Hindlimb muscle (tissue), 1 donor: ENCODE measurements at places on chromosomes 5 and 9. TPM values are rescaled to one million over a fixed set of nuclear protein-coding genes. Genes with fewer than 3 reads are reported as not detected.

The NUTM2F gene
- not detected for polyA plus RNA-seq

The TLR4 gene
- 6.2 TPM for polyA plus RNA-seq

The CTSV gene
- polyA plus RNA-seq, result 0.39 TPM

The CDO1 gene
- polyA plus RNA-seq, result 15.4 TPM

The DROSHA gene
- polyA plus RNA-seq, result 45.8 TPM

The SPRY4 gene
- polyA plus RNA-seq, result 47.3 TPM

The POLE3 gene
- 46.6 TPM for polyA plus RNA-seq

The ENHO gene
- polyA plus RNA-seq, result 4.3 TPM

The CCDC152 gene
- 3.8 TPM for polyA plus RNA-seq

The TPPP gene
- polyA plus RNA-seq, result 7.7 TPM

The SPOCK1 gene
- polyA plus RNA-seq, result 4.6 TPM

The S100Z gene
- 0.40 TPM for polyA plus RNA-seq

The CCDC171 gene
- 2.2 TPM for polyA plus RNA-seq

The NTMT1 gene
- polyA plus RNA-seq, result 40.1 TPM

The OR1J2 gene
- polyA plus RNA-seq, result not detected

The UBTD2 gene
- polyA plus RNA-seq, result 55.2 TPM

The PDE8B gene
- polyA plus RNA-seq, result 2.4 TPM

The RASGRF2 gene
- 1.1 TPM for polyA plus RNA-seq

The NMRK1 gene
- 20.1 TPM for polyA plus RNA-seq

The PAIP1 gene
- polyA plus RNA-seq, result 84.5 TPM

The ORM1 gene
- polyA plus RNA-seq, result 0.30 TPM

The LRRC70 gene
- 3.1 TPM for polyA plus RNA-seq

The DMRT1 gene
- not detected for polyA plus RNA-seq

The FCHO2 gene
- polyA plus RNA-seq, result 18.1 TPM

The PCDHGA10 gene
- polyA plus RNA-seq, result 1.6 TPM

The PRDM9 gene
- not detected for polyA plus RNA-seq

The SPAG8 gene
- polyA plus RNA-seq, result 1.7 TPM

The LHX6 gene
- polyA plus RNA-seq, result 7.7 TPM

The FAM78A gene
- polyA plus RNA-seq, result 44.5 TPM

The ASTN2 gene
- 4.2 TPM for polyA plus RNA-seq

The ASPN gene
- 138 TPM for polyA plus RNA-seq

The BARX1 gene
- polyA plus RNA-seq, result not detected

The CAST gene
- polyA plus RNA-seq, result 119 TPM

The CATSPER3 gene
- 0.93 TPM for polyA plus RNA-seq

The CCL21 gene
- polyA plus RNA-seq, result 4.3 TPM

The SPATA6L gene
- polyA plus RNA-seq, result 0.53 TPM

The PROB1 gene
- 55.2 TPM for polyA plus RNA-seq

The PRSS3 gene
- polyA plus RNA-seq, result not detected

The BRD8 gene
- 54.7 TPM for polyA plus RNA-seq

The PCDHA3 gene
- 0.18 TPM for polyA plus RNA-seq

The FST gene
- 33.1 TPM for polyA plus RNA-seq

The SLCO4C1 gene
- 4.4 TPM for polyA plus RNA-seq

The CCL27 gene
- polyA plus RNA-seq, result 0.67 TPM

The F12 gene
- 0.41 TPM for polyA plus RNA-seq

The IGIP gene
- 4.2 TPM for polyA plus RNA-seq

The PCDHA12 gene
- polyA plus RNA-seq, result 0.06 TPM

The NUTM2G gene
- 1.6 TPM for polyA plus RNA-seq

The STKLD1 gene
- 1.5 TPM for polyA plus RNA-seq

The GABRA1 gene
- not detected for polyA plus RNA-seq

The ANKRD31 gene
- polyA plus RNA-seq, result 0.14 TPM

The PPIC gene
- polyA plus RNA-seq, result 24.2 TPM

The HACD4 gene
- 1.4 TPM for polyA plus RNA-seq

The FOXE1 gene
- not detected for polyA plus RNA-seq

The IFNA13 gene
- not detected for polyA plus RNA-seq

The PTGES gene
- polyA plus RNA-seq, result 9.2 TPM

The ANKRD18B gene
- polyA plus RNA-seq, result 0.08 TPM

The HTR4 gene
- not detected for polyA plus RNA-seq
